ENCODE measurements at places on chromosomes 11 and 22. TPM values are rescaled to one million over a fixed set of nuclear protein-coding genes. Genes with fewer than 3 reads are reported as not detected.
A peak's percentile ranks its signal among the peaks of the same experiment; 100 is the strongest.

MFRP gene
- total RNA-seq = not detected

RPS6KB2 gene
- total RNA-seq = 52.9 TPM

HTR3A gene
- total RNA-seq = not detected

BCO2 gene
- 0.83 TPM for total RNA-seq

SF1 gene
- total RNA-seq = 228 TPM

CREB3L1 gene
- 282 TPM for total RNA-seq

ADM2 gene
- total RNA-seq = 3.6 TPM

CCDC134 gene
- total RNA-seq = 9.3 TPM

RCOR2 gene
- 0.39 TPM for total RNA-seq

BRSK2 gene
- total RNA-seq = 0.27 TPM

TRIM49D1 gene
- not detected for total RNA-seq

HOATZ gene
- not detected for total RNA-seq

IL10RA gene
- not detected for total RNA-seq

YAP1 gene
- total RNA-seq = 130 TPM

DNA sequence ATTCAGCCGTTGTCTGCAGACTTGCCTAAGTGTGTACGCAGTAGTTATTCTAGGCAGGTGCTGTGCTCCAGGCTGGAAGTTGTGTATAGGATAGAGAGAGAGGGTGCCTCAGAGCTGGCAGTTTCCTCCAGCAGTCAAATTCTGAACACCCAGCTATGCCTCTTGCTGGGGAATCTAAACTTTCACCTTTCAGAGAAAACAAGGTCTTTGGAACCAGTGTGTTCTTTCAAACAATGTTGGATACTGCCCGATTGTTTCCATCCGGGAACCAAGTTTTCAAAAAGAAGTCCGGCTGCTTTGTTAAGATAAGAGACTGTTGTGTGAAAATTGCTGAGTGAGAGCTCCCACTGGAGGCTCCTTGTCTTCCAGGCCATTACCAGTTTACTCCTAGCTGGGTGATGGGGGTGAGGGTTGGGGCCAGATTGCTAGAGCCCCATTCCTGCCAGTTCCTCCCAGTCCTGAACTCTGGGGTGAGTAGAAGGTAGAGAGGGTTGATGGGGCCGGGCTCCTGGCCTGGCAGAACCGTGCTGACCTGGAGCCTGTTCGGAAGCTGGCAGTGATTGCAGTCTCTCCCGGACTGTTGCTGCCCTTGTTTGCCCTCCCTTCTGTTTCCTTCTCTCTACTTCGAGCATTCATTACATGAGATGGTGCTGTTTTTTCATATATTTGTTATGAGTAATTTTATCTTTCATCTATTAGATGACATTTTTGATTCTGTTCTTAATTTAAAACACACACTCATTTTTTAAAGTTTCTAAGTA lies 150.2 kb downstream of the TEAD1 start:
- DNase-seq = no peak

DNA sequence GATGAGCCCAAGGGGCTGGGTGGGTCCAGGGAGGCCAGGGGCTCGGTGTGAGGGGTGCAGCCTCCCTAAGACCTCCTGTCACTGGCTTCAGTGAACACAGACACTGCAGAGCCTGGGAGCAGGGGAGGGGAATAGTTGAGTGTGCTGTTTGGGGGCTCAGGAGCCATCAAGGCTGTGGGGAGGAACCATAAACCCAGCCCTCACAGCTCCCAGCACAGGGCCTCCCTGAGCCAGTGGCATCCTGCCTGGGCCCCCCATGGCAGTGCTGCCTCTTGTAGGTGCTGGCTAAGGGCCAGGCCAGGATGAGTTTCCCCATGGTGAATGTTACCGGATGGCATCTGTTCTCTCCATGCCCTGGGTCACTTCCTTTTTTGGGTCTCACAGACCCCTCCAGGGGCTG lies 25.5 kb downstream of the KCNJ5 start:
- DNase-seq = no peak

DNA sequence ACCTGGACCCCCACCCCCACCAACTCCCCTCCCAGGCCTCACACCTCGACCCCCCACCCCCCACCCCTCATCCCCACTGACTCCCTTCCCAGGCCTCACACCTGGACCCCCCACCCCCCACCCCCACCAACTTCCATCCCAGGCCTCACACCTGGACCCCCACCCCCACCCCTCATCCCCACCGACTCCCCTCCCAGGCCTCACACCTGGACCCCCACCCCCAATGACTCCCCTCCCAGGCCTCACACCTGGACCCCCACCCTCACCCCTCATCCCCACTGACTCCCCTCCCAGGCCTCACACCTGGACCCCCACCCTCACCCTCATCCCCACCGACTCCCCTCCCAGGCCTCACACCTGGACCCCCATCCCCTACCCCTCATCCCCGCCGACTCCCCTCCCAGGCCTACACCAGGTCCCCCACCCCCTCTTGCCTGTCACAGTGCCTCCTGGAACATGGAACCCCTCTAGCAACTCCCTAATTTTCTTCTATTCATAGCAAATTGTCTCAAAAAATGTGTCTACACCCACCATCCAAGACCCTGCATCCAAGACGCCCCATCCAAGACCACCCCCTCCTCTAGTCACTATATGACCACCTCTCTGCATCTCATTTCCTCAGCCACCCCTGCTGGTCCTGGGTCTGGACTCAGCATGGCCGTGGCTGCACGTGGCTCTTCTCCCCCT lies 36.9 kb upstream of the BRSK2 start:
- no peak for DNase-seq

- DNase-seq = no peak
These were observed 29.6 kb upstream of the CCDC134 start for GRCh38 chr22:41770715-41771468.

GRCh38 chr11:43282607-43283440 lies 29.0 kb upstream of the API5 start:
- peak; percentile 2 for DNase-seq

- peak; percentile 74 for DNase-seq
These were observed 30.5 kb upstream of the FNBP4 start for GRCh38 chr11:47797633-47798032.

DNA sequence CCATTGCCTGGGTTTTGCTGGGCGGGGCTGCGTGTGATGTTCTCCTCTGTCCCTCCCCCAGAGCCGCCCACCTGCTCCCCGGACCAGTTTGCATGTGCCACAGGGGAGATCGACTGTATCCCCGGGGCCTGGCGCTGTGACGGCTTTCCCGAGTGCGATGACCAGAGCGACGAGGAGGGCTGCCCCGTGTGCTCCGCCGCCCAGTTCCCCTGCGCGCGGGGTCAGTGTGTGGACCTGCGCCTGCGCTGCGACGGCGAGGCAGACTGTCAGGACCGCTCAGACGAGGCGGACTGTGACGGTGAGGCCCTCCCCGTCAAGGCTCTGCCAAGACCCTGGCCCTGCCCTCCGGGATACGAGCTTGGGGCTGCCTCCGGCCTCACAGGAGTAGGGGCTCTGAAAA lies 27.0 kb upstream of the PPP6R3 start:
- DNase-seq = no peak

- DNase-seq = no peak
These were observed 26.7 kb downstream of the PARVG start for GRCh38 chr22:44207173-44207980.

DNA sequence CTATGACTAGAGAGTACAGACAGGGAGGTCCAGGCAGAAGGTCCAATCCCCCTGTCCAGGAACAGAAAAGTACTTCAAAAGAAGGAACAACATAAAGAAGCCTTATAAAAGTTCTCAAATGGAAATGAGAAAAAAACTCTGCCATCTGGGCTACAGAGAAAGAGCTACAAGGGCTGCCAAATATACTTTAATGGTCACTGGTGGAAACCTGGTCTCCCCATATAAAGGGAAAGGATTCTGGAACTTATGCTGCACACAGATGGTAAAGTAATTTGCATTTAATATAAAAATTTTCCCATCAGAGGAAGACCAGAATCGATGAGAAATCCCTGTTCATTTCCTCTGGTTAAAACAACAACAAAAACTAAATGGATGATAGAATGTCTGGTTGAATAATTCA lies 119.4 kb upstream of the MTMR2 start:
- DNase-seq = no peak

DNA sequence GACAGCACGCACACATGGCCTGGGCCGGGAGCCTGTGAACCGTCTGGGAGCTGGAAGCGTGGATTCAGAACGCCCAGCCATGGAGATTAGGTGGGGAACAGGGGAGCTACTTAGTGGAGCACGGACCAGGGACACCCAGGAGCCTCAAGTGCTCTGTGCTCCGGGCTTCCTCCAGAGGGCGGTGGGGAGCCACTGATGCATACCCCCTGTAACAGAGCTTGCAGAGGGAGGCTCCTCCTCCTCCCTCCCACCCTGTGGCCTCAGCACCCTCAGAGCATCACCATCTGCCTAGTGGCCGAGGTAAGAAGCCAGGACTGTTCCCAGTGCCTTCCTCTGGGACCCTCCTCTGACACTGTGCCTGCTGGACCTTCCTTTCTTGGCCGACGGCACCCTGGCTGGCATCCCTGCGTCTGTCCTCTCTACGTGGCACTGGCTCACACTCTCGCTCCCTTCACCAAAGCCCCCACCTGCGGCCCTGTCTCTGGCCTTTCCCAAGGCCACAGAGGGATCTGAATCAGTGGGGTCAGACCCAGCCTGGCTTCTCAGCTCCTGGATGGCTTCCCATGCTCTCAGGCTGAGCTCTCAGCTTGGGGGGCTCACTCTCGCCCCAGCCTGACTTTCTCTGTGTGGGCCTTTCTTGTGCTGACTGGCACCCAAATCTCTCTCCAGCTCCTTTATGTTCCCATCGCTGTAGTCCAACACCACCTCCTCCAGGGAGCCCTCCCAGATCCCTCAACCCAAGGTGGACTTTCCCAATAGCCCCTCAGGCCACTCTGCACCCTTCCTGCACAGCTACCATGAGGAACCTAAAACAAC lies 780.9 kb downstream of the BRD1 start:
- no peak for DNase-seq

GRCh38 chr11:123152951-123153350 lies 42.1 kb downstream of the CLMP start:
- DNase-seq = no peak

GRCh38 chr22:43837666-43838065 lies 24.6 kb downstream of the SULT4A1 start:
- no peak for DNase-seq

DNA sequence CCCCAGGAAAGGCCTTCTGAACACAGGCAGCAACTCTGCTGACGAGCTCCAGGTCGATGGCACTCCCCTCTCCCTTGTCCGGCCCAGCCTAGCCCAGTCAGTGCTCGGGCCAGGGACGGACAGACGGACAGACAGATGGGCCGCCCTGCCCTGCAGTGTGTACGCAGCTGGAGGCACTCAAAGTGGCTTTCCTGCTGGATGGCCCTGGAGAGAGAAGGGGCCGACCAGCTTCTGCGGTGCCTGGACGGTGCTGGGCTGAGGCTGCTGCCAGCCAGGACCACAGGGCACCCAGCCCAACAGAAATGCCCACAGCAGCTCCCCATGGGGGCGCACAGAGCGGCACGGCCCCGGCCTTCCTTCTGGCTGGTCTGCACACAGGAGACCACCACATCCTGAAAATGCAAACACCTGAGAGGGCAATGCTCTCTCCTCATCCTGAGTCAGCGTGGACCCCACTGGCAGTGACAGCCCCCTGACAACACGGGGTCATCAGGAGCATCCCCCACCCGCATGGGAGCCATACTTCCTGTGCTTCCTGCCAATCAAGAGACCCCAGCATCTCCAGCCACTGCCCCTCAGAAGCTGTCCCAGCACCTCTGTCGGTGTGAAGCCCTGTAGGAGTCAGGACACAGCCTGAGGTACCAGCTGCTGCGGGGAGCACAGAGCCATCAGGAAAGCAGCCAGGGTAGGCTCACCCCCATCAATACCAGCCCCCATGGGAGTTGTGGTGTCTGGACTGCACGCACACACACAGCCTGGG lies 692 bp upstream of the MOB2 start:
- no peak for DNase-seq

- DNase-seq = no peak
These were observed 7.5 kb upstream of the SEZ6L start for GRCh38 chr22:26161746-26162145.

DNA sequence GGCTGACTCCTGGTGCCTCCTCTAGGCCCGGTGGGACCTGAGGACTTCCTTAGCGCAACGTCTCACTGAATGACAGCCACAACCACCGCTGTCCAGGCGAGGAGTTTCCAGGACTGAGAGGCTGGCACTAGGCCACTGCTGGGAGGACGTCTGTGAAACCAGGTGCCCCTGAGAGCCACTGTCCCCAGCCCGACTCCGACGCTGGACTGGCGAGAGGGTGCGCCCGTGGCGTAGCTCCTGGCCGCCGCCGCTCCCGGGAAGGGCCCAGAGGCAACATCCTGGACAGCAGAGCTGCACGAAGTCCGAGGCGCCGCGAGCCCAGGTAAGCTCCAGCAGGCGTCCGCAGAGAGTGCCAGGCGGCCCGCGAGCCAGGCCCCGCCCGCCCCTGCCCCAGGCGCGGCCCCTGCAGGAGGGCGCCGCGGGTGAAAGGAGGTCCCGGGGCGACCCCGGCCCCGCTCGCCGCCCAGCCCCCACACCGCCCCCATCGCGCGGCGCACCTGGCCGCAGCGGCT lies 525 bp downstream of the DGCR2 start:
- peak; percentile 18 for DNase-seq

DNA sequence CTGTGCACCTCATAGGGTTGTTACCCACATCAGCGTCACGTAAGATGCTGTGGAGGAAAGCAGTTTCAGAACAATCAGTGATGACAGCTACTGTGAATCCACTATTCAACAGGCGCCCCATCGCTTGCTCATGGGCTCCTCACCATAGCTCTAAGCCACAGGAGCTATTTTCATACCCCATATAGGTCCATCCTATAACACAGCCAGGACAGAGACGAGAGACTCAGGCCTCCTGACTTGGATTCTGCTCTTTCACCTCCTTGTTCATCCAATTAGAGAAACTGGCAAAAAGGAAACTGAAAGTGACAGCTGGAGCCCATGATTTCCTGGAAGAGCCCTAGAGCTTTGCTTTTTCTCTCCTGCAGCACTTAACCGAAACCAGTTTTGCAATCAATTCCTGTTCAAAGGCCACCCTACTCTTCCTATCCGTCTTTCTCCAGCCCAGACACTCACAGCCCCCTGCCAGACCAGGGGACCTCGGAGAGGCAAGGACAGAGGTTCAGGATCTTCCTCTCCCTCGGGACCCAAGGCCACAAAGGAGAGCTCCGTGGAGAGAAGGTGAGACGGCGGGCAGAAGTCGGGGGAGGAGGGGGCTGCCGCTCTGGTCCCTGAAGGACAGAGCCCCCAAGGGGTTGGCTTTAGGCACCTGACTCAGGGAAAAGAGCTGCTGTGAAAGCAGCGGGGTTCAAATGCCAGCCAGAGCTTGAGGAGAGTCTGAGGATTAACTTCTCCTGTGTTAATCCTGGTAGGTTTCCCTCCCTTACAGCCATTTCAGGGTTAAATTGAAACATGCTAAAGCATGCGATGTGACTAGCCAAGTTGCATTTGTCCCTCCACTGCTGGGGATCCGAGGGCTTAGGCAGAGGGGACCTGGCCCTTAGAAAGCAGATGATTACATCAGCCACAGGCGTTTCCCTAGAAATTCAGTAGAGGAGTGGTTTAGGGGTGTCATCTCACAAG lies at the start of gene APOL6:
Gene APOL6 (plus strand): TSS at position 381 of the 960 bp plus-strand sequence. CDS start 7,980 bp downstream, outside the sequence.
- DNase-seq = peak; percentile 58

GRCh38 chr11:81687057-81687456 lies 1046.6 kb downstream of the FAM181B start:
- DNase-seq = no peak

DNA sequence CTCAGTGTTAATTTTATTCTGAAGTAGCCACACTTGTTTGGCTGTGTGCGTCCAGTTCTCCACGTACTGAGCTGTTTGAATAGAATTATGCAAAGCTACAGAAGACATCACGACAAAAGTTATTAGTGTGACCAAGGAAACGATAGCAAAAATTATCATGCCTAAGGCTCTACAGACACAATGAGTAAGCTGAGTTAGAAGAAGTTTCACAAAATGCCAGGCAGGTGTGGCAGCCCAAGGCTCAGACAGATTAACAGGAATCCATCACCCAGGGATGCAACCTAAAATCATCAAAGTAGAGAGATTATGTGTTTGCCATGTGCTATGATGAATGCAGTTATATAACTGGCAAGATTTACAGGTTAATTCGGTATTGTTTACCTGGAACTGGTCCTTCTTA lies 73.1 kb upstream of the INCENP start:
- no peak for DNase-seq
